ENCODE measurements at places on chromosomes 11 and 22.

- DNase-seq = no peak
Measured at GRCh38 chr11:110373051-110373702, 56.6 kb upstream of the FDX1 start.

- DNase-seq = no peak
Measured at GRCh38 chr22:44691796-44692661, 10.0 kb upstream of the PRR5 start.

DNA sequence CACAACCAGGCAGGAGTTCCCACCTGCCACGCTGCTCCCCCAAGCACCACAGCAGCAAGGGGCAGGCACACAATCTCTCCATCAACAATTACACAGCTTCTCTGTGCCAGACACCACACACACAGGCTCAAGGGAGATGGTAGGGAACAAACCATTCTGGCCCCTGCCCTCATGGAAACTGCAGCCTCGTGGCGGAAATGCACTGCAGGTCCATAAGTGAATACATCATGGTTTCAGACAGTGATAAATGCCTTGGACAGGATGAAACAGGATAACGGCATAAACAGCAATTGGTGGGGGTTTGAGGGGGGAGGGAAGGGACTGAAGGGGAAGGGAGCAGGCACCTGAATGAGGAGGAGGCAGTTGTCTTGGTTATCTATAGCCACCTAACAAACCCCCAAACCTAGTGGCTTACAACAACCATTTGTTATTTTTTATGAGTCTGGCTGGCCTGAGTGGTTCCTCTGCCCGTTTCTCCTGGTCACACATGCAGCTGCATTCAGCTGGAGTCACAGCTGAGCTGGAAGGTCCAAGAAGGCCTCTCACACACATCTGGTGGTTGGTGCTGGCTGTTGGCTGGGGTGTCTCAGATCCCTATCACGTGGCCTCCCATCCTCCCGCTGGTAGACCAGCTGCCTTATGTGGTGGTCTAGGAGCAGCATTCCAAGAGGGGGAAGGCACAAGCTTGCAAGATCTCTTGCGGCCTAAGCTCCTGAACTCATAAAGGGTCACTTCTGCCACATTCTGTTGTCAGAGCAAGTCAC lies 15.0 kb upstream of the YWHAH start:
- DNase-seq = no peak

DNA sequence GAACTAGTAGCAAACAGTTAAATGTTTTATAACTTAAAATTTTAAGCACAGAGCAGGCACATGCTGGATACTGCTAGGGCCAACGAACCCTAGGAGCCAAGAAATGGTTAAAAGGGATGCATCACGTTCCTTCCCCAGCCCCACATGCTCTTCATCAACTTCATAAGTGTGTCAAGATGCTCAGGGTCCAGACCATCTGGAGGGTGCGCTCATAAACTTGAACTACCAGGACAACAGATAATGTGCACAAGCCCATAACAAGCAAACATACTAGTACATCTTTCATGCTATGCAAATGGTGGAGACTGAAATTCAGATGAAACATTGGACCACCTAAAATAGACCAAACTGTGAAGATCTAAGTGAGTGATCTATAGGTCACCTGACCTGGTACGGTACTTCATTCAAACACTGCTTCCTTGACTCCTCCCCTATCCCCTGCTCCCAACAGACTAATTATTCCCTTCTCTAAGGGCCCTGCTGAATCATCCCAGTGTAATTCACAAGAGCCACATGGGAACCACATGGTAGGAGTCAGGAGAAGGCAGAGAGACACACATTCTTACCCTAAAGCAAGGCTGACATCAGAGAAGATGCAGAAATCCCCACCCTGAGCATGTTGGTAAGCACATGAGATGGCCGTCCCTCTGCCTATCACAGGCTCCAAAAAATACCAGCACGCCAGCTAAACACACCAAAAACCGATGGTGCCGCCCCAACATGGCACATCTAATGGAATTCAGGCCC lies 83.9 kb downstream of the ETS1 start:
- no peak for DNase-seq

DNA sequence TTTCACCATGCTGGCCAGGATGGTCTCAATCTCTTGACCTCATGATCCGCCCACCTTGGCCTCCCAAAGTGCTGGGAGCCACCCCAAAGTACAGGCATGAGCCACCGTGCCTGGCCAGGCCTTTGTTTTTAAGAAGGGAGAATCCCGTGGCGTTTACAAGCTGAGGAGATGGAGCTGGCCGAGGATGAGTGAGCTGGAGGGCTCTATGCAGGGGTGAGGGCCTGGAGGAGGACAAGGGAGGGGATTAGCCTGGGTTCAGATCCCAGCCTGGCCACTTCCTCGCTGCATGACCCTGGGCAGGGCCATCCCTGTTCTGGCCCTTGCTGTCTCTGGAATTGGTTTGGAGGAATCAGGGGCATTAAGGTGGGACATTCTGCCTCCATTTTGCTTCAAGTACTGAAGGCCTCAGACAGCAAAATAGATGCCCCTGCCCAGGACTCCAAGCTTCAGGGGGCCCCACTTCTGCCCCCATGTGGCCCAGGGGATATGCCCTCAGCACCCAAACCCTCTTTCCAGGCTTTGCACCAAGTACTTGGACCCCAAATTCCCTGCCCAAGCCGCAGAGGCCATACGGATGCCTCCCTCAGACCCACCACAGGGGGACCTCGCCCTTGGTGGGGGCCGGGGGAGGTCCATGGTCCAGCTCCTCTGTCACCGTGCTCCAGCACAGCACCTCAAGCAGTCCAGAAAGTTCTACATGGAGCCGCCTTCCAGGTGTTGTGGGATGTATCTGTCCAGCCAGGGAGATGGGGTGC lies 12.1 kb upstream of the LRP5 start:
- no peak for DNase-seq
